Activated CD4-positive, alpha-beta T cell treated with anti-CD3 and anti-CD28 coated beads, Interleukin-2, amount 50 U/mL, for 24 hours (primary cell): ENCODE measurements at places on chromosomes 5 and 9.

DNA sequence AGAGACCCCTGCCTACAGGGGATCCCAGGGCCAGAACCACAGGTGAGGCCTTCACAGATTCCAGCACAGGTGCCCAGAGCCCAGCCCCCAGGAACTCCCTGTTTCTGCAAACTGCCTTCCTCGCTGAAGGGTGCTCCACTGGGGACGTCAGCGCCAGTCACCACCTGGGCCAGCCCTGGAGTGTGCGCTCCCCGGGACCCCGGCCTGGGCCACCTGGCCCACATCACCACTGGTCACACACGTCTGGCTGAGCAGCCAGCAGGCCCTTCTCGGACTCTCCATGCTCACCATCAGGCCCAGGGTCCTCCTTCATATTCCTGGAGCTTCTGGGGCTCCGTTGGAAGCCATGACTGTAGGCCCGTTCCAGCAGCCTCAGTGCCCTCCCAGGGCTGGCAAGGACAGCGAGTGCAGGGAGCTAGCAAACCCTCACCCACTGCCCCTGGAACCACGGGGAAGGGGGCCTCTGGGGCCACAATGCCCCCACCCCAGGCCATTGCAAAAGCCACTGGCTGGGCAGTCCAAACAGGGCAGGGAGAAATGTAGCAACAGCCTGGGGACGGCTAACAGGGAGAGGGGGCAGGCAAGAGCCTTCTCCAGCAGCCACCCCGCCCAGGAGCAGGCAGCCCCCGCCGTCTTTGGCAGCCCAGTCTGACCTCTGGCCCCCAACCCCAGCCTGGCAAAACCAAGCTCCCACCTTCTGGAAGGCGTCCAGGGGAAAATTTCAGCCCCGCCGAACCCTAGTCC, 1.3 kb downstream of the AGPAT2 start:
- DNase-seq, result no peak

DNA sequence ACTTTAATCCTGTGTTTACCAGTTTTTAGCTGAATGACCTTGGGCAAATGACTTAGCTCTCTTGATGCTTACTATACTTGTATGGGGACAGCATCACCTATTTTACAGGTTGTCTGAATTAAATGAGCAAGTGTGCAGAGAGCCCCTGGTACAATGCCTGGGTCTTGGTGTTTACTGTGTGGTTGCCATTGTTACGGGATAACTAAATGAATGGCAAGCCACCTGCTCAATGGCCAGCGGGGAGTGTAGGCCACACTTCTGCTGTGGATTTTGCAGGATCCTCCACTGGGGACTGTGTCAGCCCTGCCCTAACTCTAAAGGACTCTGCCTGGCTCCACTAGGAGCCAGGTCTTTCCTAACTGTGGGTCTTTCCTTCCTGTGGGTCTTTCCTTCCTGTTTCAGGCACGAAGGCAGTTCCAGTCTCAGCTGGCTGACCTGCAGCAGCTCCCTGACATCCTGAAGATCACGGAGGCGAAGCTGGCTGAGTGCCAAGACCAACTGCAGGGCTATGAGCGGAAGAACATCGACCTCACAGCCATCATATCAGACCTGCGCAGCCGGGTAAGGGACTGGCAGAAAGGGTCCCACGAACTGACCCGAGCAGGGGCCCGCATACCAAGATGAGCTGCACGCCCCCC, 10.3 kb upstream of the GLE1 start:
- no peak for DNase-seq

GRCh38 chr9:18045326-18045725, 428.6 kb upstream of the ADAMTSL1 start:
- no peak for DNase-seq

DNA sequence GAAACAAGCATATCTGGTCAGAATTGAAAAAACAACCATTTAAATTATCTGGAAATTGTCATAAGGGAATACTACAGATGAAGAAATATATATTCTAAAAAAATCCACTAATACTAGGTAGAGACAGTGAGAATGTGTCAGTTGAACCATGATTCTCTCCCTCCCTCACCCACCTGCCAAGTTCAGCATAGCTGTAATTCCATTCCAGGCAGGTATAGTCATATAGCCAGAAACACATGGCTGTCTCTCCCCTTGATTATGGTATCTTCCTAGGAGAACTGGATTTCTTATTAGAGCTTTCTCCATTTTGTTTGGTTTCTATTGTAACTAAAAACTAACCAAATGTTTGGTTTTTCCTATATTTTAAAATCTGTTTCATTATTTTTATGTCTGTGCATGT, 509.2 kb downstream of the CDH10 start:
- DNase-seq, result no peak

- DNase-seq, result no peak
Measured at GRCh38 chr9:17135295-17136160, 688 bp downstream of the CNTLN start.

- DNase-seq, result no peak
Measured at GRCh38 chr5:85538362-85538761, 1079.4 kb upstream of the COX7C start.

DNA sequence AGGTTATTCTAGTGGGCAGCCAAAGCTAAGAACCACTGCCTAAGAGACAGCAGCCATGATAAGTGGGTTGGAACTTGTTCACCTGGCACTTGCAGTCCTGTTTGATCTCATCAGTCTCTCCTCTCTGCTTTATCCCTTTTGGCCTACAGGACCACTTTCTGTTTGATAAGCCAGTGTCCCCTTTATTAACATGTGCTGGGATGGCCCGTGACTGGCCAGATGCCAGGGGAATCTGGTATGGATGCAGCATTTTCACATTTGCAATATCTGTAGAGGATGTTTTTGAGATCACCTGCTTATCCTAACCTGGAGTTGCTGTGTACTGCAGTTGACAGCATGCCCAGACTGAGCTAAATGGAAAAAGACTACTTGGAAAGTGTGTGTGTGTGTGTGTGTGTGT, 23.6 kb downstream of the CKMT2 start:
- DNase-seq, result no peak

DNA sequence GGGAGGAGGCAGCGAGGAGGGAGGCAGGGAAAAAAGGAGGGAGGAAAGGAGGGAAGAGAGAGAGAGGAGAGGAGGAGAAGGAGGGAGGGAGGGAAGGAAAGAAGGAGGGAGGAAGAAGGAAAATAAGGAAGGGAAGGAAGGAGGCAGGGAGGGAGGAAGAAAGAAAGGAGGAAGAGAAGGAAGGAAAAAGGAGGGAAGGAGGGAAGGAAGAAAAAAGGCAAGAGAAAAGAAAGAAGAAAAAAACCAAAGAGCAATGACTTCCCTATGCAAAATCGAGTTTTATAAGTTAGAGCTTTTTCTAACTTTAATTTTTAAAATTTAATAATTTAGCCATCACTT, 413 bp upstream of the GFI1B start:
- DNase-seq, result no peak

DNA sequence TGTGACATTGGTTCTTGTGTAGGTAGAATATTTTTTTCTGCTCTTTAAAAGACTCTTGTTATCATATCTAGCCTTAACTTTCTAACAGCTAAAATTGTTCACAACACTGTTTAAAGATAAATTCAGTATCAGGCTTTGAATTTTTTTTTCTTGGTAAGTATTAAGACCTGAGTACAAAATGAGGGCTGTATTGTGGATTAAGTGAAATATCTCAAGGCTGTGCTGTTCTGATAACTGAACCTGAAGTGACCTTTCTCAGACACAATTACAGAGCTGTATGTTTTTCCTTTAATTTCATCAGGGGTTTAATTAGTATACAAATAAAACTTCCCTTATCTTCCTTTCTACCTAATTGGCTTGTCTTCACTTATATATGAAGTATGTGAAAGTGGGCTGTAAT, 290.5 kb downstream of the CCDC171 start:
- DNase-seq, result no peak

DNA sequence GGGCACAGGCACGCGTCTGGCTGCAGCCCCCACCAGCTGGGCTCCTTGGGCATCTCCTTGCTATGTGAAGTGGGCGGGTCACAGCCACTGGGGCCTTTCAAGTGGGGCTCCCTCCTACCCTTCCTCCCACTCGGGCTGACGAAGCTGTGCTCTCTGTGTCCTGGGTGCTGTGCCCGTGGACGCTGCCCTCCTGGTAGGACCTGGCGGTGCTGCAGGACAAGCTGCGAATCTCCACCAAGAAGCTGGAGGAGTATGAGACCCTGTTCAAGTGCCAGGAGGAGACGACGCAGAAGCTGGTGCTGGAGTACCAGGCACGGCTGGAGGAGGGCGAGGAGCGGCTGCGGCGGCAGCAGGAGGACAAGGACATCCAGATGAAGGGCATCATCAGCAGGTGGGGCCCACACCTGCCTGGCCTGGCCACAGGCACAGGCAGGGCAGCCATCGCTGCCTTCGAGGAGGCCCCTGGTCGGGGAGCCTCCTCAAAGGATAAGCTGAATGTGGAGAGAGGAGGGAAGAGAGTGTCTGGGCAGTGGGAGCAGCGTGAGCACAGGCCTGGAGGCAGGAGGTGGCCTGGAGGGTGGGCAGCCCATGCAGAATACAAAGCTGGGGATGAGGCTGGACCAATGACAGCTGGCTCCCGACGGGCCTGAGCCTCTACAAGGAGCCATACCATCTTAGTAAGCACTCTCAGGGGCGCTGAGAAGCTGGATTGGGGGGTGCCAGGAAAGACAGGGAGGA, 124.7 kb downstream of the DAB2IP start:
- no peak for DNase-seq

GRCh38 chr5:149100331-149100730, 37.5 kb upstream of the SH3TC2 start:
- no peak for DNase-seq

- DNase-seq, result no peak
Measured at GRCh38 chr9:93761822-93762221, 185.4 kb downstream of the PHF2 start.

GRCh38 chr9:3876553-3876952, 350.8 kb upstream of the RFX3 start:
- DNase-seq, result no peak

- DNase-seq, result no peak
Measured at GRCh38 chr5:115673596-115673995, 47.8 kb upstream of the TMED7 start.

- DNase-seq, result no peak
Measured at GRCh38 chr5:67969631-67970030, 245.9 kb upstream of the PIK3R1 start.

DNA sequence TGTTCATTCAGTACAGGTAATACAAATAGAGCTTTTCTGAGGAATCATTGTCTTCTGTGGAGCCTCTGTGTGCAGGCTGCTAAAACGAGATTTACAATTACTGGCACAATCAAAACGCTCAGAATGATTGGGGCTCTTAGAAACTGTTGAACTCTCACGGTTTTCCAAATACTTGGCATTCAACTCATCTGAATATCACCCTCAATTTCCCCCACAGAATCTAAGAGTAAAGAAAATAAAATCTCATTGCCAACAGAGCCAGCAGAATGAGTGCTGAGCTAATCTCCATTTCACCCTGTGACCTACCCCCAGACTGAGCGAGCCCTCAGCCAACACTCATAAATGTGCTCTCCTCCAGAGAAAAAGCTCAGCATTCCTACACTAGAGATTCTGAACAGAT, 35.3 kb upstream of the TMED7 start:
- DNase-seq, result no peak

- no peak for DNase-seq
Measured at GRCh38 chr9:98973576-98973975, 29.9 kb downstream of the COL15A1 start.

GRCh38 chr5:94471521-94471920, 146.9 kb downstream of the KIAA0825 start:
- no peak for DNase-seq

GRCh38 chr9:109014608-109015280, 1.4 kb upstream of the CTNNAL1 start:
- no peak for DNase-seq
